ENCODE measurements at places on chromosomes 4 and X.

DNA sequence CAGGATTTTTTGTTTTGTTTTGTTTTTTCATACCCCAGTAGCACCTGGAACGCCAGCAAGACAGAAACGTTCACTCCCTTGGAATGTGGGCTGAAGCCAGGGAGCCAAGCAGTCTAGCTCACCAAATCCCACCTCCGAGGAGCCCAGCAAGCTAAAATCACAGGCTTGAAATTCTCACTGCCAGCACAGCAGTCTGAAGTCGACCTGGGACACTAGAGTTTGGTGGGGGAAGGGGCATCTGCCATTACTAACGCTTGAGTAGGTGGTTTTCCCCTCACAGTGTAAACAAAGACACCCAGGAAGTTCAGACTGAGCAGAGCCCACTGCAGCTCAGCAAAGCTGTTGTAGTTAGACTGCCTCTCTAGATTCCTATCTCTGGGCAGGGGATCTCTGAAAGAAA, 99.6 kb upstream of the FGF16 start:
- no peak for DNase-seq

- DNase-seq = no peak
These were observed 216.5 kb downstream of the MID1IP1 start for GRCh38 chrX:39017716-39018115.

- no peak for DNase-seq
These were observed 379.4 kb downstream of the FBXW7 start for GRCh38 chr4:152156442-152156841.

GRCh38 chrX:41603596-41603995, 85.2 kb upstream of the GPR34 start:
- DNase-seq = no peak

- DNase-seq = no peak
These were observed 12.7 kb upstream of the GCNA start for GRCh38 chrX:71565474-71566041.

DNA sequence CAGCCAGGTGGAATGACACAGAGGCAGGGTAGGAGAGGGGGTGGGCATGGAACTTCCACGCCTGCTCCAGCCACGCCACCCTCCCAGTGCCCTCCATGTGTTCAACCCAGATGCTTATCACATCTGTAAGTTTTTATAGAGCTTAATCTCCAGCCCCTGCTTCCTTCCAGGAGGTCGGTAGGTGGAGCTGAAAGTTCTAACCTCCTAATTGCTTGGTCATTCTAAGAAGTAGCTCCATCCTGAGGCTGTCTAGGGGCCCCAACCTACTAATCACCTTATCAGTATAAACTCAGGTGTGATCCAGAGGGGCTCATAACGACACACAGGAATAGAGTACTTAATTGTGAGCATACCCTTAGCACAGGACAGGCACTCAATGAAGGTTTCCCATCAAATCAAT, 18.3 kb downstream of the QDPR start:
- DNase-seq = no peak

DNA sequence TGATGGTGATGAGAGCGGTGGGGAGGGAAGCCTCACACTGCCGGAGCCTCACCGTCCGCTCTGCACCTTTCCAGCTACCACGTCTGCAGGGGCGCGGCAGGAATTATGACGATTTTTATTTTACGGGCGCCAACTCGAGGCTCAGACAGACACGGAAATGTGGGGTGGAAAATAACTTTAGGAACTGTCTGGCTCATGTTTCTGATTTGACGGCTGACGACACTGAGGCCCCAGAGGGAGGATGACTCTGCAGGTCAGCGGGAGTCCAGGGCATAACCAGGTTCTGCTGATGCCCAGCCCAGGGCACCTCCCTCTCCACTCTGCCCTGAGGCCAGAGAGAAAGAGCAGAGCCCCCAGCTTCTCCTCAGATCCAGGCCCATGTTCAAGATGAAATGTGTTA, 43.9 kb downstream of the C4orf50 start:
- no peak for DNase-seq

DNA sequence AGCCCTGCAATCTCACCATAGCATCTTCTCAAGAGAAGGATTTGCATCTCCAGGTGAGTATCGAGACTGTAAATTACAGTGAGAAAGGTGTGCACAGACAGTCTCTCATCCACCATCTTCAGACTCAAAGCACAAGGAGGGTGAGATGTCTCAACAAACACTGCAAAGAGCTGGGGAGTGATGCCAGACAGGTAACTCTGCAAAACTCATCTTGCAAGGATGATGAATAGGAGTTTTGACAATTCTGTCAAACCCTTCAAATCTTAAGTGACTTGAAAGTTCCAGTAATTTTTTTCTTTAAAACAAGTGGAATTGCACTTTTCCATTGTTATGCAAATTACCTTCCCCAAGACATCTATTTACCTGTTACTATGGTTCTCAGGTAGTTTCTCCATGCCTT, 277.2 kb upstream of the VCX3A start:
- no peak for DNase-seq

GRCh38 chrX:34877436-34877835, 65.2 kb upstream of the FAM47B start:
- no peak for DNase-seq

GRCh38 chr4:53490965-53491622, 100.2 kb downstream of the LNX1 start:
- DNase-seq = no peak

GRCh38 chrX:18290200-18290599, 64.3 kb downstream of the SCML2 start:
- no peak for DNase-seq

GRCh38 chrX:139691493-139691842, 16.5 kb downstream of the MCF2 start:
- DNase-seq = no peak

- no peak for DNase-seq
These were observed 225.9 kb upstream of the CASK start for GRCh38 chrX:42149281-42149680.

Measured in activated T-cell treated with anti-CD3 and anti-CD28 coated beads for 4 hours (primary cell).